Transverse colon (tissue), 4 donors: ENCODE measurements at places on chromosomes 4 and X. TPM values are rescaled to one million over a fixed set of nuclear protein-coding genes. Genes with fewer than 3 reads are reported as not detected.

DDX53 gene
- not detected for total RNA-seq

MSANTD1 gene
- total RNA-seq, result 0.80 TPM

FAM47A gene
- total RNA-seq, result not detected

SOWAHB gene
- 34.3 TPM for total RNA-seq

RBMX gene
- total RNA-seq, result 202 TPM

FGFR3 gene
- 141 TPM for total RNA-seq

GAB3 gene
- total RNA-seq, result 2.0 TPM

FAM133A gene
- not detected for total RNA-seq

SMIM20 gene
- 24.9 TPM for total RNA-seq

ATRX gene
- 62.8 TPM for total RNA-seq

HTT-AS gene
- total RNA-seq, result not detected

MUC7 gene
- not detected for total RNA-seq

GRCh38 chrX:96403446-96403845, 281.2 kb upstream of the DIAPH2 start:
- no peak overlapping the region for H3K4me3 ChIP-seq

- no peak overlapping the region for H3K4me3 ChIP-seq
- H3K27ac ChIP-seq, result peak overlapping the region; percentile 14
- no peaks in the 10 kb centered on the region for H3K27me3 ChIP-seq
- H3K4me1 ChIP-seq, result peaks cover 62% of the 10 kb centered on the region
Observed at GRCh38 chr4:87419578-87420249, 2.7 kb upstream of the NUDT9 start.

DNA sequence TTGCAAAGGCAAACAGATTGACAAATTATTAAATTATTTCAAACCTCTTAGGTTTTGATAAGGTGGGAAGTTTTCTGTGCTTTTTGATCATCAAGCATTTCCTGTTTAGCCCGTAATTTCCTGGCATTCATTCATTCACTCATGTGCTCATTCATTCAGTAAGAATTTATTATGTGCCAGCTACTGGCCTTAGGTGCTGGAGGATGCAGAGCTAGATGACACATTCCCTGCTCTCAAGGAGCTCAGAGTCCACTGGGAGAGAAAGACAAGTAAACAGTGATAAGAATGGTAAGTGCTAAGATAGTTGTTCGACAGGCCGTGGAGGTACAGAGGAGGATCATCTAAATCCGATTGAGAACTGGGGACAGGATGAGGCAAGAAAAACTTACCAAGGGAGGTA, 153.0 kb downstream of the DCTD start:
- no peaks in the 10 kb centered on the region for H3K27me3 ChIP-seq
- no peaks in the 10 kb centered on the region for H3K4me1 ChIP-seq
- no peak overlapping the region for H3K27ac ChIP-seq
- no peak for DNase-seq

DNA sequence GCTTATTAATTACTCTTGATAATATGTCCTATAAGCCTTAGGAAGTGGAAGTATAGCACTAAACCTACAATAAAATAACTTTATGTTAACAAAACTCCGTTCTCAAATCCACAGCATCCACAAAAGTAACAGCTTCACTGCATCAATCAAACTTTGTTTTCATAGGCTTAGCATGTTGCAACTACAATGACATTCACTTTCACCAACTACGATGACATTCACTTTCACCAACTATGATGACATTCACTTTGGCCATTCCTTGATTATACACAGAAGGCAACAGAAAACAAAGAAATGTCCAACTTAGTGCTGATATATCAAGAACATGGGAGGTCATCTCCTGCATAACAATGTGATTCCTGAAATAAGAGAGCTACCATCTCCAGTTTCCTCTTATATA, 44.3 kb downstream of the FBXL5 start:
- H3K4me1 ChIP-seq, result no peaks in the 10 kb centered on the region
- no peaks in the 10 kb centered on the region for H3K27me3 ChIP-seq
- H3K27ac ChIP-seq, result no peak overlapping the region

- H3K36me3 ChIP-seq, result no peaks in the 10 kb centered on the region
- H3K27me3 ChIP-seq, result no peaks in the 10 kb centered on the region
- no peaks in the 10 kb centered on the region for H3K4me1 ChIP-seq
- H3K27ac ChIP-seq, result no peak overlapping the region
- H3K4me3 ChIP-seq, result no peak overlapping the region
Observed at GRCh38 chr4:67198727-67199126, 346.6 kb downstream of the CENPC start.

DNA sequence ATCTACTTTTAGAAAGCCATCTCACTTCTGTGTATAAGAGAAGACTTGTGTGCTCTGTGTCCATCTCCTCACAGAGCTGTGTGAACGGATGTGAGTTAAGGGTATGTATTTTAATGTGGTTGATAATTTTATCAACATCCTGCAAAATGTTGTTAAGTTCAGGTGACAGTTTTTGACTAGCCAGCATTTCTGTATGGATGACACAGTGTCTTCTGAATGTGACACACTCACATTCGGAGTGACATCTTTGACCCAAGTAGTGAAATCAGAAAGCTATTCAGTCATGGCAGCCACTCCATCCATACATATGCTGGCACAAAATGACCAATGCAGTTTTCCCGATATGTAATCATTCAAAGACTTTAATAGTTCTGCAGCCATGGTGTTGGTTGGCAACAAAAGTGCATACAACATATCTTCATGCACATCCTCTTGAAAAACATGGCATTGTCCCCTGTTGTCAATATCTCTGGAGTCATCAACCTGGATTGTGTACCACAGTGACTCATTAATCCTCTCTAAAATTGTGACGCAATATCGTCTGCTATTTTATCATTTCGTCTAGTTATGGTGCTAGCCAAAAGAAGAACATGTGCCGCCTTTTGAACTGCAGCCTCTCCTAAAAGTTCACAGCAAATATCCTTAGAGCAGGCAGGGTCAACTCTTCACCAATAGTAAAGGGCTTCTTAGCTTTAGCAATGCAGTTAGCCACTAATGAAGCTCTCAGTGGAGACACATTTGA, 6.8 kb upstream of the FGF2 start:
- DNase-seq, result no peak
- H3K27ac ChIP-seq, result no peak overlapping the region
- no peak overlapping the region for H3K4me3 ChIP-seq
- no peaks in the 10 kb centered on the region for H3K27me3 ChIP-seq
- no peaks in the 10 kb centered on the region for H3K4me1 ChIP-seq

DNA sequence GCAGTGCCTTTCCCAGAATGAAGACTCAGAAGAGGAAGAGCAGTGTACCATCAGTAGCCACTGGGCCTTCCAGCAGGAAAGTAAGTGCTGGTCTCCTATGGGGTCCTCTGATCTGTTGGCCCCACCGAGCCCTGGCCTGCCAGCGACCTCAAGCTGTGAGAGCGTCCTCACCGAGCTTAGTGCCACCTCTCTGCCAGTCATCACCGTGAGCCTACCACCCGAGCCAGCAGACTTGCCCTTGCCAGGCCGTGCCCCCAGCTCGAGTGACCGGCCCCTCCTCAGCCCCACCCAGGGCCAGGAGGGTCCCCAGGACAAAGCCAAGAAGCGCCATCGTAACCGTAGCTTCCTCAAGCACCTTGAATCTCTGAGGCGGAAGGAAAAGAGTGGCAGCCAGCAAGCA, 69.7 kb downstream of the STARD8 start:
- no peaks in the 10 kb centered on the region for H3K27me3 ChIP-seq
- H3K4me1 ChIP-seq, result no peaks in the 10 kb centered on the region
- H3K4me3 ChIP-seq, result no peak overlapping the region
- no peak for DNase-seq
- H3K27ac ChIP-seq, result no peak overlapping the region

DNA sequence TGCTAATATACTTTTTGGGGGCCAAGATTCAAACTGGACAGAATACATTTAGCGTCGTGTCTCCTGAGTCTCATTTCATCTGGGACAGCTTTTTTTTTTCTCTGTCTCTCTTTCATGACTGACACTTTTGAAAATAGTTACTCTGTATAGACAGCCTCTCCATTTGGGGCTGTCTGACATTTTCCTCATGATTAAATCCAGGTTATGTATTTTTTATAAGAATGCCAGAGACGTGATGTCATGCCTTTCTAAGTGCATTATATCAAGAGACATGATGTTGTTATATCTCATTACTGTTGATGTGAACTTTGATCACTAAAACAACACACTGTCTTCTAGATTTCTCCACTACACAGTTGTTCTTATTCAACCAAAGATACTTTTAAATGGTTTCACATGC, 199.0 kb downstream of the BANK1 start:
- H3K4me3 ChIP-seq, result no peak overlapping the region
- no peak overlapping the region for H3K27ac ChIP-seq
- no peak for DNase-seq
- H3K36me3 ChIP-seq, result no peaks in the 10 kb centered on the region
- no peaks in the 10 kb centered on the region for H3K4me1 ChIP-seq

DNA sequence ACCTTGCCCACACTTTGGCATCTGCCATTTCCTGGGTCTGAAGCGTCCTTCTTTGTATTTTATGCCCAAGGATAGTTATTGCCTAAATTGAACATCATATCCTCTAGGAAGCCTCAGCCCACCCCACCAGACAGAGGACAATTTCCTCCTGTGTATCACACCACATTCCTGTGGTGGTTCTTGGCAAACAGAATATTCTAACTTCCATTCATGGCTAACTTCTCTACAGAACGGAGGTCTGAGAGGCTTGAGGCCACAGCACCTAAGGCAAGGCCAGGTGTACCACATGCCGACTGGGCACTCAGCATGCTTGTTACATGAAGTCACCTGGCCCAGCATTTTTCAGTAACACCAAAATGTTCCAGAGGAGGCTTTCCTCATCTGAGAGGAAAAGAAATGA, 42.4 kb downstream of the CD99L2 start:
- no peak for DNase-seq
- H3K36me3 ChIP-seq, result no peaks in the 10 kb centered on the region

DNA sequence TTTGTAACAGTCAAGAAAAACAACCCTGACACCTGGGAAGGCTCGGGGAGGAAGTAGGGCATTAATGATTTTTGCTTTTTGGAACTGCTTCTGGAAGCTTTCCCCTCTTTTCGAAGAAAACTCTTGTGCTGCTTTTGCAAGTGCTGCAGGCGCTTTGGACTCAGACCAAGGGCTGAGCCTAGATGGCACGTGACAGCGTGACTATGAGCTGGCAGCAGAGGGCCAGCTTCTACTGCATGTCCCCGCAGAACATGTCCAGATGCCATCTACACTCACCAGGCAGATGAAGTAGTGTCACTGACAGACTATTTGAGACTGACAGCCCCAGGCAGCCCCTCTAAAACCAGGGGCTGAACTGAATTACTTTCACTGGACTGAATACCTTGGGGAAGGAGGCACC, 6.2 kb downstream of the NR0B1 start:
- H3K27ac ChIP-seq, result no peak overlapping the region
- H3K4me3 ChIP-seq, result no peak overlapping the region
- no peaks in the 10 kb centered on the region for H3K4me1 ChIP-seq
- peaks cover 8% of the 10 kb centered on the region for H3K27me3 ChIP-seq

DNA sequence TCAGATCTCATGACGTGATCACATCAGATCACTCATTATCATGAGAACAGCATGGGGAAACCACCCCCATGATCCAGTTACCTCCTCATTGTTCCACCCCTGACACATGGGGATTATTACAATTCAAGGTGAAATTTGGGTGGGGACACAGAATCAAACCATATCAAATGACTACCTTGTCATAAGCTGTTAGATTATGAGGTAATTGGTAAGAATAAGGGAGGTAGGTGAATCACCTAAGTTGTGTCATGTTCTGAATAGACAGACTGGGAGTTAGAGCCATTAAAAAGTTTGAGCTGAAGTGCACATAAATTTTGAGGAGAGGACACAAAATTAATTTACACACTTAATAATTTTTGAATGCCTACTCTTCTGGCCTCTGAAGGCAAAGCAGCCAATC, 24.7 kb downstream of the SLC9B1 start:
- H3K4me3 ChIP-seq, result no peak overlapping the region
- H3K27ac ChIP-seq, result no peak overlapping the region
- H3K36me3 ChIP-seq, result no peaks in the 10 kb centered on the region

DNA sequence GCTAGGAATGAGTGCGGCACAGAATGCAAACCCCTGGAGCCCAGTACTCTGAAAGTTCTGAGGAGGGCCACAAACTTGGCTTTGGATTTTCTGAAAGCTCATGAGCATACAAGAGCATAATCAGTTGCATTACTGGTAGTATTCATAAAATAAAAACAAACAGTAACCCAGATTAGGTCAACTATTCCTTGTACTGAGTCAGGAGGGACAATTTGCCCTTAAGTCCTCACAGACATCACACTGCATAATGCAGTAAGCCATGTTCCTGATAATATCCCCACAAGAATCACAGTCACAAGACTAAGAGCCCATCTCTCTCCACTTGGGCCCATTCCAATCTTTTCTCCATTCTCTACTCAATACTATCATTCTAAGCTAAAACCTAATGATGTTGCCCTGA, 126.9 kb upstream of the NEIL3 start:
- no peak overlapping the region for H3K4me3 ChIP-seq
- no peaks in the 10 kb centered on the region for H3K27me3 ChIP-seq
- H3K36me3 ChIP-seq, result no peaks in the 10 kb centered on the region
- no peak overlapping the region for H3K27ac ChIP-seq
- no peaks in the 10 kb centered on the region for H3K4me1 ChIP-seq
- DNase-seq, result no peak

- no peak overlapping the region for H3K27ac ChIP-seq
- DNase-seq, result no peak
- H3K27me3 ChIP-seq, result no peaks in the 10 kb centered on the region
- no peaks in the 10 kb centered on the region for H3K36me3 ChIP-seq
- H3K4me1 ChIP-seq, result no peaks in the 10 kb centered on the region
Observed at GRCh38 chrX:103453655-103454054, 65.6 kb downstream of the RAB40A start.

- H3K27me3 ChIP-seq, result no peaks in the 10 kb centered on the region
- DNase-seq, result peak; percentile 59
- peaks cover 6% of the 10 kb centered on the region for H3K4me1 ChIP-seq
- no peaks in the 10 kb centered on the region for H3K36me3 ChIP-seq
Observed at GRCh38 chr4:148238811-148239493, 203.3 kb downstream of the NR3C2 start.

GRCh38 chr4:16122308-16122711, 38.5 kb upstream of the PROM1 start:
- no peaks in the 10 kb centered on the region for H3K36me3 ChIP-seq
- no peak for DNase-seq
- H3K27ac ChIP-seq, result no peak overlapping the region
- no peaks in the 10 kb centered on the region for H3K27me3 ChIP-seq
- no peak overlapping the region for H3K4me3 ChIP-seq
- peaks cover 9% of the 10 kb centered on the region for H3K4me1 ChIP-seq
